Right renal pelvis (tissue), 4 donors: ENCODE measurements at places on chromosomes 12 and 14.

DNA sequence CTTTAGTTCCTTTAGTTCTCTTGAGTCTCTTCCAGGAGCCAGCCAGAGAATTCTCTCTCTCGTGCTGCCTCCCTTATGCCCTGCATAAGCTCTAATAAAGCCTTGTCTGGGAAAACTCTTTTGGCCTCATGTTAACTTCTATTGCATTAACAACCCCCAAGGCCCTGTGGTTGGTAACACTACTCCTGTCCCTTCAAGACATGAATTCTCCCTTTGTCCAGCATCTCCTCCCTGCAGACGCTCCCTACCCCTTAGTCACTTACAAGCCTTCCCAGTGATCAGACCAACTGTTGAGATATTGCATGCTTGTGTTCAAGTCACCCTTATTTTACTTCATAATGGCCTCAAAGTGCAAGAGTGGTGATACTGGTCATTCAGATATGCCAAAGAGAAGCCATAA, 12.1 kb downstream of the LTBR start:
- no peak for DNase-seq

DNA sequence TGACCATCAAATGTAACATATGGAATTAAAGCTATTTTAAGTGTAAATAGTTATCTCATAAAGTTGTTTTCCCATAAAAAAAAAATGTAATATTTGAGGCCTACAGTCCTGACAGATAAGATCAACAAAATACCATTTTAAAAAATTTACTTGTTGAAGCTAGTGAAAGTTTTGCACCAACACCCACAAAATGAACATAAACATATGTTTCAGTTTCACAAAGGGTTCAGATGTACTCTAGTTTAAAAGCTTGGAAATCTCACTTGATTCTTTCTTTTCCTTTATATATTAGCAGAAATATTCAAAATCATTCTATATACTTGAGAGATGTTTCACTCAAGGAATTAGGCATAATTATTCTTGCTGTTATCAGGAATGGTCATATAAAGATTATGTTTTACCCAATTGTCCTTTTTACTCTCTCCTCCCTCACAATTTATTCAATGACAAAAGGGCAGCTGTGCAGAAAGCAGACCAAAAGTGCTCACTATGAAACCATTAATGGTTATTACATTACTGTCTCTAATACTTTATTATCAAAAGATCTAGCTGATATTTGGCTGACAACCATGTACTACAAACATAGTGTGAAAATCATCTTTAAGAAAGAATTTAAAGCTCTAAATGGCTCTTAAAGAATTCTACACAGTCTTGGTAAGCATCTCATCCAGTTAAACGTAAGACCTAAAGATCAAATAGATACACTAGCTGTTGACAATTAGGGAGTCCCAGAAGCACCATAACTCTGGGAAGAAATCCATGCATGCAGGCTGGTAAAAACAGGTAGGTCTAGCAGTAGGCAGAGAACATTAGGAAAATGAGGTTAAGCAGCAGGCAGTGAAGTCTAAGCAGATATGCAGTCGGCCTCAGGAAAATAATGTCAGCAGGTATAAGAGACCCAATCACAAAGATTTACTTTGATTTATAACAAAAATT, 28.8 kb downstream of the KIF21A start:
- no peak for DNase-seq

GRCh38 chr12:116977465-116978380, 67.0 kb downstream of the FBXW8 start:
- DNase-seq = no peak

DNA sequence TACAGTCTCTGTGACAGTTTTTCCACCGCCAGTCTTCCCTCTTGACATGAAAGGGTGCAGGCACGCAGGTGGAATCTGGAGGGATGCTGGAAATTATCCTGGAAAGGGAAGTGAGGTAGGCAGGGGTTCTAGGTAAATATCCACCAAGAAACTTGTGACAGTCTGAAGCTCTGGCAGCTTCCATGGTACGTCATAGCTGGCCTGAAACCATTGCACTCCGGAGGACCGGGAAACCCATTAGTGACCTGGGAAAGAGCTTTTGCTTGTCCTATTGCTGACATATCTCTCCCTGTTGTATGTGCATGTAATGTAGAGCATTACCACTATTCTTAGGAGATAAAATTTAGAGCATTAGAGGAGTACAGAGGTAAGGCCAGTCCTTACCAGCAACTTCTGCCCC, 275.9 kb downstream of the EGLN3 start:
- DNase-seq = no peak

DNA sequence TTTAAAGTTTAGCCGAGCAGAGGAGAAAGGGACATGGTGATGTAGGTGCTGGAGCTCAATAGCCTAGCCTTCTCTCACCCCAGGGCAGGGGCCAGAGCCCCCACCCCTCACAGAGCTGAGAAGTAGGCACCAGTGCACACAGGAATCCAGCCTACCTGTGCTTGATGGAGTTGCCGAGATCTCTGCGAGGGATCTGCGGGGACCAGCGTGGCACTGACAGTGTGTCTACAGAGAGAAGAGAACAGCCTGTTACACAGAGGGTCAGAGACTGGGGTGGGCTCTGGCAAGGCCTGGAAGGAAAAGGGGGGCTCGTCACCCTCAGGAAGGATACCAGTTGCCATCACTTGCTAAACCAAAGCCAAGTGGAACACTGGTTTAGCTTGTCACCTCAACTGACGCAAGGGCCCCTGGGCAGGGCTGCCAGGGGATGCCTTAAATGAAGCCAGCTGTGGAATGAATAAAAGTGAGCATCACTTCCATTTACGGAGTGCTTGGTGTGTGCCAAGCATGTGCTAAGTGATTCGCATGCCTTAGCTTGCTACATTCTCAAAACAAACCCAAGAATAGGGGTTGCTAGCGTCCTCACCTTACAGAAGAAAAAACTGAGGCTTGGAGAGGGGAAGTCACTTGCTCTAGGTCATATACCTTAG, 220.8 kb upstream of the NOS1 start:
- DNase-seq = no peak

DNA sequence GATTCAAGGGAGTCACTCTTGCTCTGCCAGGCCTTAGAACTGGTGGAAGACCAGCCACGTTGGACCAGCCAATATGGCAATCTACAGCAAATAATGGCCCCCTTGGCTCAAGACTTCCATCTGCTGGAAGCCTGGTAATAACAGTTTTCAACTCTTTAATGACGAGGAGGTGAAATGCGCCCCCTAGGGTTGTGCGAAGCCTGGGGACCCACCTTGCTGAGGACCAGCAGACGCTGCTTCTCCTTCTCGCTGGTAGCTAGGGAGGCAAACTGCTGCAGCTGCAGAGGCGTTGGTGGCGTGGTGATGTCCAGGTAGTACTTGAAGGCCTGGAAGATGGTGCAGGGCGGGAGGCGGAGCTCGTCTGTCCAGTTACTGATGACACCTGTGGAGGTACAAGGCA, 41.5 kb upstream of the FBXO21 start:
- no peak for DNase-seq

- no peak for DNase-seq
Measured at GRCh38 chr14:27528328-27528727, 930.5 kb upstream of the NOVA1 start.

- DNase-seq = no peak
Measured at GRCh38 chr14:89673512-89674225, 256.6 kb upstream of the FOXN3 start.

- DNase-seq = no peak
Measured at GRCh38 chr12:22653791-22654190, 28.8 kb downstream of the ETNK1 start.

- no peak for DNase-seq
Measured at GRCh38 chr14:24861083-24861630, 188.8 kb downstream of the STXBP6 start.

DNA sequence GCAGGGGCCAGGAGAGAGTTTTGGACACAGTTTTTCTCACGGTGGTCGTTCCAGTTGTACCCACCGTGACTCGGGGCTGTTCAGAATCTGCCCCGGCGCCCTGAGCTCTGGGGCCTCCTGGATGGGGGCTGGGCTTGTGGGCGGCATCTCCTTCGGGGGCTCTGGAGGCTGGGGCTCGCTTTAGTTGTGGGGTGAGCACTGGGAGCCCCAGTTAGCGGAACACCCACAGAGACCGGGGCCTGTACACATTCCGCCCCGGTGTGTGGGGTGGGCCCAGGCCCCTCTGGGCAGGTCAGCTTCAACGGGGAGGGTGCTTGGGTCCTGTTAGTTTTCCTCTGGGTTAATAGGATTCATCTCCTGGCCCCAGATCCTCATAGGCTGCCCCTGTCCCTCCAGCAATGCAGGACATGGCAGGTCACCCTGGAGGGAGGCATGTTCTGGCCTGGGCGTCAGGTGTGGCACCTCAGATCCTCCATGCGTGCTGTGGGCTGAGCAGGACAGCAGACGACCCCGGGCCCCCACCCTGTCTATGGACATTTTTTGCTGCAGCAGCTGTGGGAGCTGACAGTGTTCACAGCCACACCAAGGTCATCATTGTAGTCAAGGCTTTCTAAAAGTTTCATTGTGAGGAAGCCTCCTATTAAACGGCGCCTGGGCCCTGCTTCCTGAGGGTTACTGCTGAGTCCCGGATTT, 393.2 kb downstream of the TMEM121 start:
- no peak for DNase-seq

DNA sequence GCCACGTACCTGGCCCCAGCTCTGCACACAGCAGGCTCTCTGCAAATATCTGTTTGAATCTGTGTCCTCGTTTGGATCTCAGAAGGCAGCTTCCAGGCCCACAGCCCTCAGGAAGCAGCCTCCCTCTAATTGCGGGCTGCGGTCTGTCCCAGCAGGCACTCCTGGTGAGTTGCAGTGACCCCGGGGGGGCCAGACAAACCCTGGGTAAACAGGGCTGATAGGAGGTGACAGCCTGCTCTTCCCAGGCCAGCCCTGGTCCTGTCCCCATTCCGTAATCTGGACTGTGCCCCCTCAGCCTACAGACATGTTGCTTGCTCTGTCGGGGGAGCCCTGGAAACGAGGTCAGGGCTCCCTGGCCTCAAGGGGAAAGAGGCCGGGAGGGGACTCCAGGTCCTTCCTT, 2.0 kb downstream of the FOXN4 start:
- DNase-seq = no peak

DNA sequence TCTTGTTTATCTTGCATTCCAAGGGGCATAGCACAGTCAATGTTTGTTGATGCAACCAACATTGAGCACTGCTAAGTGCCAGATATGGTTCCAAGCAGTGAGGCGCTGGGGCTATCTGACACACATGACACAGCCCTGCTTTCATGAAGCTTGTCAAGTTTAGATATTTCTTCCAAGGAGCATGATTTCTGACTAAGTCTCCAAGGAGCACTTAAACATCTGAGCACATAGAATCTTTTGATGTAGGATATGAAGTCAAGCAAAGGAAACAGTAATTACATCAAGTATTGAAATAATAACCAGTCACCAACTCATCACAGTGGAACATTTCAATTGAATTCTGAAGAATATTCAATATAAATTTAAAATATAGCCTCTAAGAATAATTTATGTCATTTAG, 177.8 kb upstream of the USP15 start:
- DNase-seq = no peak

DNA sequence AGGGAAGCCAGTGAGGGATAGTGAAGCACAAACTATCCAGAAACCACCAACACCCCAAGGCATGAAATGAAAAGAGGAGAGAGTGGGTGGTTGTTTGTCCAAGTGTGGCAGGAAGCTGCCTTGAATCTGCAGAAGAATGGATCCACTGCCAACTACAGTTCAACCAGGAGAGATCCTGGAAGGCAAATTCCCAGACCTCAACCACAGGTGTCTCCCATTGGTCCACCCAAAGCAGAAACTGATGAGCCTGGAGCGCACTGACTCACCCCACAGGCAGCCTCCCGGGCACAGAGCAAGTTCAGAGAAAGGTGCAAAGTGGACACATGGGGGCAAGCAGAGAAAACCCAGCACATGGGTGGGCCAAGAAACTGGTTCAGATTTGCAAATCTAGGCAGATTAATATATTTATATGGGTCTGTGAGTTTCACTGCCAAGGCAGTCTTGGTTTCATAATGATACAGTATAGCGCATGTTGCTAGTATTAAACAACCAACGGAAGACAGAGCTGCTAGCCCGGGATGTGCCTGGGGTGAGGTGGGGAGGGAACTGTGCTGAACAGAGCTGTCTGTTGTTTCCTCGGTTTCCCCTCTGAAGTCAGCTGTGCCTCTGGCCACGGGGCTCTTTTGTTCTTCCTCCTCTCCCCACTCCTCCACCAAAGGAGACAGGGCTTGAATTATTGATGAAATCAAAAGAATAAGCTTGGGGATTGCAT, 416.2 kb upstream of the CCDC196 start:
- DNase-seq = no peak

GRCh38 chr14:88189417-88190191, 133.5 kb downstream of the KCNK10 start:
- DNase-seq = peak; percentile 75

DNA sequence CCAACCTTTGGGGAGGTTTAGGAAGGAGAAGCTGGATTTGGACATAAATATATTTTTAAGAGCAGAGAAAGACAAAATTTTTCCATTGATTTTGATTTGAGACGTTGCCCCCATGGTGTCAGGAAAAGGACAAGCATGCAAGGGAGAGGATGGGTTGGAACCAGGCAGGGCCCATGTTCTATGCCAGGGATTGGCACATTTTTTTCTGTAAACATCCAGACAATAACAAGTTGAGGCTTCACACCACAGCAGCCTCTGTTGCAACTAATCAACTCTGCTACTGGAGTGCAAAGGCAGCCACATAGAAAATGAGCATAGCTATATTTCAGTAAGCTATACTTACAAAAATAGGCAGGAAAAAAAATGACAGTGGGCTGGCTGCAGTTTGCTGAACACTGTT, 44.7 kb downstream of the NR1H4 start:
- no peak for DNase-seq

GRCh38 chr14:81991998-81992397, 458.3 kb upstream of the SEL1L start:
- DNase-seq = no peak

DNA sequence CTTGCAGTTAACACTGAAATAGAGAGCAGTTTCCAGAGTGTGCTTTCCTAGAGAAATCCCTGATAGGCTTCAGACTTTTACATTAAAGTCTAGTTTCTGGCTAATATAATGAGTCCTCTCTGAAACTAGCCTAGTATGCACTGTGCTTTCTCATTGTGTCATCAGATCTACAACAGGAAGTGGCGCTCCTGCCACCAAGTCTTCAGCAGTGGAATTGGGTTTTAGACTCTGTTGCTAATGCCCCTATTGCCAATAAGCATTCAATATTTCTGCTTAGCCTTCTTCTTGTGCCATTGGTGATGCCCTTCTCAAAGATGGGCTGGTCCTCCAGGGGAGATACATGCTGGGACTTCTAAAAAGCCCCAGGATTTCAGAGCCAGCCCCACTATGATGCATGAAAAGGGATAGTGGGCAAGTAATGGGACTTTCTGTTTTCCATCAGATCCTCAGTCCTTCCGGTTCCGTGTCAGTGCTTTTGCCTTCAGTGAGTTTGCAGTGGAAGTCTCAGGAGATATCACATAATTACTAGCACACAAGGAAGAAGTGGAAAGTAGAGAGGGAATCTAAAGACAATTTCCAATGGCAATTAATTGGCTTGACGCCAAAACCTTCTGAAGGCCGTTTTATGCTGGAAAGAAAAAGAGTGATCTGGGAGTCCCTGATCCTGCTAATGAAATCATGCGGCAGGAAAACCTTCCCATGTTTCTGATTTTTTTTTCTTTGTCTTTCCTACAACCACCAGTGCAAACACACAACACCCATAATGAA, 50.0 kb downstream of the SSPN start:
- no peak for DNase-seq
